D721Med (cell line): ENCODE measurements at places on chromosomes 2 and 18.

DNA sequence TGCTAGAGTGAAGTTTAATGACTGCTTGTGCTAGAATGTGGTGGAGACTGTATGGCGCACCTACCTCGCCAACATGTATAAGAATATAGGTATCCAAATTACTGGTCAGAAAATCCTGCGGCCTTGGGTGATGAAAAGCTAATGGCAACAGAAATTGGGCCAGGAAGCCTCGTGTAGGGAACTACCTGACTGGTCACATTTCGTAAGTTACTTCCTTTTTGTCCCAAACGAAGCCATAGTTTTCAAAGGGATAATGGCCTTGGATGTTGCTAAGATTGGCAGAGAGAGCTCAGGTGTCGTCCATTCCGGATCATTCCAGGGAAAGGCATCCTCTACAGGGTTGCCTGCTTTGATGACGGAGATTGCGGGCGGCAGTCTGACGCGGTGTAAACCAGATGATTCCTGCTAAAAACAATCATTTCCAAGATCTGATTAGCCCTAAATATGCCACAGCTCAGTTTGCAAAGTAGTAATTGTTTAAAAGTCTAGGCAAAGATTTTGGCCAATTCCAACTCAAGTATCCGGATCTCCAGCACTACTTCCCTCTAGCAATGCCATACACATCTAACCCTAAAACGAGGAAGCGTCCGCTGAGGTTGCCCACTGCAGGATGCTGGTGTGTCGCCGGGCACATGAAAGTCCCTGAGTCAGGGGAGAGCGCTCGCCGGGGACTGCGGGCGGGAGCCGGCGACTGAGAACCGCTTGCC is 708 bp upstream of the MALT1 start:
- no peak for DNase-seq

GRCh38 chr2:136410673-136411072 is 292.7 kb upstream of the CXCR4 start:
- DNase-seq = no peak

DNA sequence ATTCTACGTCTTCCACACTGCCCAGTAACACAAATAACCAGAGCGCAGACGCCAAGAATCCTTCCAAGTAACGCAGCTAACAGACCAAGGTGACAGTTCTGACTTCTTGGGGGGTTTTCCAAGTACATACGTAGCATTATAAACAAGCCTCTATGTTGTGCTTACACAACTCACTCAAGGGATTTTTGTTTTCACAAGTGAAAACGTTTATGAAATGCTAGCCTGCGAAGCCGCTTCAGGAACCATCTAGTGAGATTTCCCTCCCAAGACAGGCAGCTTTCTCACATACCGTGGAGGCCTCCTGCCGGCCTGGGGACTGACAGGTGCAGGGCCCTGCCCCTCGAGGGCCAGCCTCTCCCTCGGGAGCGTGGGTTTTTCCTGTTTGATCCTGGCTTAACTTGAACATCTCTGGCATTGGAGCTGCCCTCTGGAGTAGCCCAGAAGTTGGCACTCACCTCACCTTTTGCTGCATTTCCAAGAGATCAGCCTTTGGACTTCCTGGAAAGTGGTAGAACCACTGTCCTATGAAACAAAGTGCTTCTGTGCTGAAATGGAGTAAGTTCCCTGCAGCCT is 151.1 kb downstream of the MBP start:
- DNase-seq = no peak

GRCh38 chr2:149191915-149192314 is 138.5 kb upstream of the LYPD6 start:
- no peak for DNase-seq

DNA sequence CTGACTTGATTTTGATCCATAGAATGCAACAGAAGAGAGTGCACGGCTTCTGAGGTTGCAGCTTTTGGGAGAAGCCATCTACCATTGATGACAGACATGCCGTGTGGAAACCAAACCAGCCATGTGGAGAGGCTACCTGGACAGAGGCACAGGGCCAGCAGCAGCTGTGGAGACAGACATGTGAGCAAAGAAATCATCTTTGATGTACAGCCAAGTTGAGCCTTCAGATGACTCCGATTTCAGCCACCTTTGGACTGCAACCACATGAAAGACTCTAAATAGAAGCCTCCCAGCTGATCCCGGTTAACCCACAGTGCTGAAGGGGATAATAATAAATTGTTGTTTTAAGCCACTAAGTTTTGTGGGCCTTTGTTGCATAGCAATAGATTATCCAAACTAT is 54.2 kb downstream of the TSN start:
- no peak for DNase-seq

DNA sequence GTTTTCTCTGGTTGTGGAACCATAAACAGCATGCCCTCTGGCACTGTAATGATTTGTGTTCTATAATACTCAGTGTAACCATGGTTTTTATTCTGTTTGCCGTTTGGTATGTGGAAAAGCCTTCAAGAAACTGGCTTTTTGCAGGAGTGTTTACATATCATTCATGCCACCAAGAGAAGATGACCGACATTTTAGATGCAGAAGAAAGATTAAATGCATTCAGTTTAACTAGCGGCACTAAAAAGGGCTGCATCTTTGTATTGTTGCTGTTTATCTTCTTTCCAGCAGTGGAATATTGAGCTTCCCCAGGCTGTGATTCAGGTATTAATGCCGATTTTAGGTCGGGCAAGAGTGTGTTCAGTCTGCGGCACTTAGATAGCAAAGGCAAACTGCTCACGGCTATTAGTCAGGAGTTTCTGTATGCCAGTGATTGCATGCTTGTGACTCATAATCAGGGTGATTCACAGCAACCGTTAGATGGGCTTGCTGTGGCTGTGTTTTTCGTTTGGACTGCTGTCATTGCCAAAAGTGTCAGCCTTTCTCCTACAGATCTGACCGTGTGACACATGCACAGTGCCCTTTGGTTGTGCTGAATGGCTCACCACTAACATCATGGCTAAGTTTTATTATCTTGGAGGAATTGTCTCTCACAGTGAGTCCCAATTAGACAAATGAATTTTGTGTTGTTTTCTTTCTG is 479.7 kb downstream of the PARD3B start:
- no peak for DNase-seq

DNA sequence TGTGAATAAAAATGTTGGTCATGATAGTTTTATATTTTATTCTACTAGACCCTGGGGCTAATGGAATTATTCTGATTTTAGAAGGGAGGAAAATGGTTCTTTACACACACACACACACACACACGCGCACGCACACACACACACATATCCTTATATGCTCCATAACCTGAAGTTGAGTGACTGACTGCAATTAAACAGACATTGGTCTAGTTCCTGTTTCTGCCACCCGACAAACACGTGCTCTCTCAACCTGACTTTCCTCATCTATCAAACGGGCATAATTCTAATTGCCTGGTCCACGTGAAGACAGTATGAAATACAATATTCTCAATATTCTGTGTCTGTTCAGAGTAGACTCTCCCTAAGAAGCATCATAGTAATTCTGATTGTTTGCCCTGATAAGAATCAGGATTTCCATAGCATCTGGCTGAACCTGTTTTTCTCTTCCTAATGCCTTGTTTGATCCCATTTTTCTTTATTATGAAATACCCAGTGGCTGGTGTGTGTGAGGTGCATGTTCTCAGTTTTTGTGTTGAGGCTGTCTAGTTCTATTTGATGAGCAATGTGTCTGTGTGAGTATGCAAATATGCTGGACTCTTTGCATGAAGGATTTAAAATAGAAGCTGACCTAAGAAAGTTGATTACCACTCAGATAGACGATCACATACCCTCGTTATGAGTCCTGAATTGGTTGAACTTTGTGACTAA is 51.0 kb downstream of the SETBP1 start:
- DNase-seq = no peak

DNA sequence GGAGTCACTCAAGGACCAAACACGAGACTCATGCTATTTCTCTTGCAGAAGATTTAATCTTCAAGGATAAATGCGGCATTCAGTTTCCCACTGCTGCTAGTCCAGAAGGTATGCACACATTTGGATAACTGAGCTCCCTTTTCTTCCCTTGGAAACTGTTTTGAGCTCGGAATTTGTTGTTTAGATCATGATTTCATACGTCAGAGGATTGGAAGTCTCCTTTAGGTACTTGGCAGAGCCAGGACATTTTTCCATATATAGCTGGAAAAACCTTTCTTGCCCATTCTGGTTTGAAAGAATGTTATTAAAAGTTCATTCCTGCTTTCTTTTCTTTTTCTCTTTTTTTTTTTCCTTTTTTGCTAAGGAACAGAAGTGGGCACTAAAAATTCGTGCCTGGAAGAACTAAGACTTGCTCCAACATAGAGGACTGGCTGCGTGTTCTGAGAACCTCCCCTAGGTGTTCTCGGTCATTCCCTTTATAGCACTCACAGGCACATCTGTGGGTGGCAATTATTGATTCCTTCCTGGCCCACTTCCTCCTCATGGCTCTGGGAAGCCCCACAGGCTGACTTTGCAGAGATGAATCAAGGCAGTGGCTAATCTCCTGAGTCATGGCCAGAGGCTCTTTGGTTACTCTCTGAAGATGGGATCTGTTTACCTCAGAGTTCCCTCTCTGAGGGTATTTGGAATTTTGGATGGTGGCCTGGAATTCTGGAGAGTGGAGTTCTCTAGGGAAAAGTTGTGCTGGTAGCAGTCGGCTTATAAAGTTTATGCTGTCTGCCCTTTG is 104.8 kb downstream of the PLCL1 start:
- no peak for DNase-seq

DNA sequence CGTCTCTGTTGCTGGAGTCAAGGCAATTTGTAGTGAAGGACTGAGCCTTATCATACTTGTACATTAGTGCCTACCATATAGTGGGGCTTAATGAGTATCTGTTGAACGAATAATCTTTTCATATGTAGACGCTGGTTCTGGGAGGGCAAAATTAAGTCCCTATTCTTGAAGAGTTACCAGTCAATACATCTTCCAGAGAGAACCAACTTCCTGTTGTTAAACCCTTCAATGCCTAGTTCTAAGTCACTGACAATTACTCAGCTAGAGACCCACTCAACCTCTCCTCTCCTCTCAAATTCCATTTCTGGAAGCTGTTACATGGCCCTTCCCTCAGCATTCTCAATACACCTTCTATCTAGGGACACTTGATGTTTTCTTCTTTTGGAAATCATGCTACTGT is 1.1 kb upstream of the MOB4 start:
- DNase-seq = no peak

- DNase-seq = no peak
These were observed 180.9 kb upstream of the TWIST2 start for GRCh38 chr2:238667008-238667407.
